ENCODE measurements at places on chromosomes 1 and 21. TPM values are rescaled to one million over a fixed set of nuclear protein-coding genes. Genes with fewer than 3 reads are reported as not detected.
A peak's percentile ranks its signal among the peaks of the same experiment; 100 is the strongest.

HTR6 gene
- 1.2 TPM for total RNA-seq

KIFAP3 gene
- total RNA-seq: 2.2 TPM

BRINP2 gene
- 0.34 TPM for total RNA-seq

LCE2B gene
- not detected for total RNA-seq

G0S2 gene
- 0.81 TPM for total RNA-seq

GNG4 gene
- 40.8 TPM for total RNA-seq

ZNF687 gene
- total RNA-seq: 56.8 TPM

FCRL2 gene
- total RNA-seq: not detected

COA7 gene
- 43.7 TPM for total RNA-seq

PRAMEF25 gene
- not detected for total RNA-seq

DNA sequence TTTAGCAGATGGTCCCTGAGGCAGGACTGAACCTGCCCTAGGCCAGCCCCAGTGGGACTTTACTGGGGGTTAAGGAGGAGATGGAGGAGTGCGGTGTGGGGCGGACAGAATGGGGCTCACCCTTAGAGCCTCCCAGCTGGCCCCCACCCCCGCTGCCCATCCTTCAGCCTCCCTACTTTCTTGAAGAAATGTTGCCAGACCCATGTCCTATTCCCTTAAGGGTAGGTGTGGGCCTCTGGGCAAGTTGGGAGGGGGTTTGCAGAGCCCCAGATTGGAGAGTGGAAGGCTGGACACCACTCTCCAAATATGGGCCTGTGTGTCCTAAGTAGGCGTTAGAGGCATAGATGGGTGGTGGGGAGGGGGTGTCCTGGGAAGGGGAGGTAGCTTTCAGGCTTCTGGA, 19.2 kb upstream of the EPS8L3 start:
- no peak for DNase-seq
- H3K4me3 ChIP-seq: no peak overlapping the region
- peaks cover 2% of the 10 kb centered on the region for H3K27me3 ChIP-seq
- no peak overlapping the region for H3K27ac ChIP-seq
- H3K36me3 ChIP-seq: peaks cover 11% of the 10 kb centered on the region

- H3K27me3 ChIP-seq: no peaks in the 10 kb centered on the region
- DNase-seq: no peak
- no peak overlapping the region for H3K27ac ChIP-seq
- H3K4me3 ChIP-seq: no peak overlapping the region
Observed at GRCh38 chr21:15943009-15943666, 213.4 kb downstream of the USP25 start.

GRCh38 chr1:38917337-38917736, 24.3 kb downstream of the RHBDL2 start:
- H3K27ac ChIP-seq: no peak overlapping the region
- no peak overlapping the region for H3K4me3 ChIP-seq
- H3K4me1 ChIP-seq: peaks cover 4% of the 10 kb centered on the region
- H3K27me3 ChIP-seq: no peaks in the 10 kb centered on the region
- no peak for DNase-seq
- H3K36me3 ChIP-seq: no peaks in the 10 kb centered on the region

DNA sequence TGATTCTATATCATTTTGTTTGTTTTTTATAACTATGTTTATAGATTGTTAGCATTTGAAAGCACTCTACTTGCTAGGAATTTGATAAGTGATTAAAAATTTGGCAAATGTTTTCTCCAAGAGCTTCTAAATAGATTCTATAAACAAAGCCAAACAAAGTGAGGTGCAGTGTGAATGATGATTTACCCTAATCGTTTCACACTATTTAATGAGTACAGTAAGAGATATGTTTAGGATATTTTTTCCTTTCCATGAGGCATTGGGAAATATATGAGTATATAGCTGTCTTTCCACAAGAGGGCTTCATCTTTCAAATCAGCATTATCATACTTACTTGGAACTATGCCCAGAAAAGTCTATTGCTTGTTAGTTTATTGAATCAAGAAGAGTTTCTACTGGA, 277.0 kb upstream of the BRINP3 start:
- DNase-seq: no peak
- no peaks in the 10 kb centered on the region for H3K4me1 ChIP-seq
- H3K36me3 ChIP-seq: no peaks in the 10 kb centered on the region

DNA sequence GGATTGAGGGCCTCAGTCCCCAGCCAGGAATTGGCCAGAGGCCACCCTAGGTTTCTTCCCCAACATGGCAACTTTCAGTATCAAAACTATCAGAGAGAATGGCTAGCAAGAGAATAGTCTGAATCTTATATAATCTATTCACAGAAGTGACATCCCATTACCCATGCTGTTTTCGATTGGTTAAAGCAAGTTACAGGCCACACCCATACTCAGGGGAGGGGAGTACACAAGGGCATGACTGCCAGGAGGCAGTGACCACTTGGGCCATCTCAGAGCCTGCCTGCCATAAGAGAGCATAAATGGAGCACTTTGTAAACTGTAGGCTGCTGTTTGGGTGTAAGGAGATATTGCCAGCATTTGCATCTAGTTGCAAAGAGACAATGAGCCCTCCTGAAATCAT, 65.4 kb downstream of the FAM163A start:
- no peaks in the 10 kb centered on the region for H3K36me3 ChIP-seq
- H3K4me1 ChIP-seq: no peaks in the 10 kb centered on the region
- H3K27me3 ChIP-seq: peaks cover 3% of the 10 kb centered on the region
- H3K27ac ChIP-seq: no peak overlapping the region

DNA sequence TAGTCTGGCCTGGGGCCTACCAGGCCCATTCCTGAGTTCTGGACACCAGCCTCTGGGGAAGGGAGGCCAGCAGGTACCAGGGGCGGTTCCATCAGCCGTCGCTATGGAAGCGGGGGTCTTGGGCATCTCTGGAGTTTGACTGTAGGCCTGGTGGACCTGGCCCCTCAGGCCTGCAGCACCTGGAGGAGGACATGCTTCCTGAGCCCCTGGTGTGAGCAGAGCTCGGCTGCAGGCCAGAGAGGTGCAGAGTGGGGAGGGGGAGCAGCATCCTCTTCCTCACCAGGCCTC, 7.8 kb downstream of the MYBPH start:
- no peak for DNase-seq
- no peak overlapping the region for H3K4me3 ChIP-seq
- H3K36me3 ChIP-seq: no peaks in the 10 kb centered on the region

DNA sequence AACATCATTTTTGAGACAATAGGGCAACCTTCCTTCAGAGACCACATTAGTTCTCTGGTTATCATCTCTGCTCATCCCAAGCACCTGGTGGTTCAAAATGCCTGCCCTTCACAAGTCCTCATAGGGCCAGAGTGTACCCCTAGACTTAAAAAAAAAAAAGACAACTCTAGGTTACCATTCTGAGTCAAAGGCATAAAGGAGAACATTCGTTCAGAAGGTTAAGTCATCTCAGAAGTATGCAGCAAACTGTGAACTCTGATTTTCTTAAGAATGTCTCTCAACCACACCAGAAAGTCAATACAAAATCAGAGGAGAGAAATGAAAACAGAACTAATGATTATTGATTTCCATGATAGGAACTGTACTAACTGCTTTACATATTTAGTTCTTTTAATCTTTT, 9.2 kb upstream of the BEND5 start:
- no peak overlapping the region for H3K4me3 ChIP-seq
- H3K27me3 ChIP-seq: peaks cover 8% of the 10 kb centered on the region
- H3K36me3 ChIP-seq: no peaks in the 10 kb centered on the region
- no peak for DNase-seq
- no peaks in the 10 kb centered on the region for H3K4me1 ChIP-seq

DNA sequence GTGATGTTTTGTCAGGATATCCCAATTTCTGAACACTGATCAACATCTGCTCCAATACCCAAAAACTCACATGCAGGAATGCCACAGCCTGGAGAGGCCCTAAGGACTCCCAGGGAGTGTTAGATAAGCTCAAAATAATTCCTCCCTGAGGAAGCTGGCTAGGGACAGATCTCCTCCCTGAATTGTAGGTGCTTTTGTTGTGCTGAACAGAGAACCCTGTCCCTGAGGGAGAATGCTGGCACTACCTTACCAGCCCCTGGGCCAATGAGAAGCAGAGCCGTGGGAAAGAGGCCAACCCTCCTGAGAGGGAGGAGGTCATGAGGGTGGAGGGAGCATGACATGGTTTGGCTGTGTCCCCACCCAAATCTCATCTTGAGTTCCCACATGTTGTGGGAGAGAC, 73.6 kb upstream of the PTGFRN start:
- peak overlapping the region; percentile 30 for H3K27ac ChIP-seq
- H3K27me3 ChIP-seq: no peaks in the 10 kb centered on the region
- H3K36me3 ChIP-seq: peaks cover 24% of the 10 kb centered on the region
- DNase-seq: no peak
- H3K4me3 ChIP-seq: no peak overlapping the region

GRCh38 chr1:31394584-31395193, 18.3 kb upstream of the SERINC2 start:
- peak overlapping the region; percentile 63 for H3K4me3 ChIP-seq
- DNase-seq: peak; percentile 96
- H3K27ac ChIP-seq: no peak overlapping the region
- no peaks in the 10 kb centered on the region for H3K36me3 ChIP-seq

- no peak overlapping the region for H3K4me3 ChIP-seq
- peaks cover 21% of the 10 kb centered on the region for H3K4me1 ChIP-seq
- peaks cover 9% of the 10 kb centered on the region for H3K36me3 ChIP-seq
- peak; percentile 61 for DNase-seq
- no peak overlapping the region for H3K27ac ChIP-seq
Observed at GRCh38 chr21:39854572-39854971, 12.7 kb upstream of the PCP4 start.

GRCh38 chr1:64505944-64506655, 36.2 kb downstream of the CACHD1 start:
- no peak for DNase-seq
- H3K36me3 ChIP-seq: no peaks in the 10 kb centered on the region
- peaks cover 51% of the 10 kb centered on the region for H3K27me3 ChIP-seq
- peak overlapping the region; percentile 78 for H3K4me3 ChIP-seq
- peak overlapping the region; percentile 71 for H3K27ac ChIP-seq

- peak; percentile 77 for DNase-seq
- peaks cover 15% of the 10 kb centered on the region for H3K27me3 ChIP-seq
- H3K36me3 ChIP-seq: no peaks in the 10 kb centered on the region
- peaks cover 12% of the 10 kb centered on the region for H3K4me1 ChIP-seq
- H3K4me3 ChIP-seq: no peak overlapping the region
Observed at GRCh38 chr1:41513383-41513735, 28.9 kb upstream of the EDN2 start.

DNA sequence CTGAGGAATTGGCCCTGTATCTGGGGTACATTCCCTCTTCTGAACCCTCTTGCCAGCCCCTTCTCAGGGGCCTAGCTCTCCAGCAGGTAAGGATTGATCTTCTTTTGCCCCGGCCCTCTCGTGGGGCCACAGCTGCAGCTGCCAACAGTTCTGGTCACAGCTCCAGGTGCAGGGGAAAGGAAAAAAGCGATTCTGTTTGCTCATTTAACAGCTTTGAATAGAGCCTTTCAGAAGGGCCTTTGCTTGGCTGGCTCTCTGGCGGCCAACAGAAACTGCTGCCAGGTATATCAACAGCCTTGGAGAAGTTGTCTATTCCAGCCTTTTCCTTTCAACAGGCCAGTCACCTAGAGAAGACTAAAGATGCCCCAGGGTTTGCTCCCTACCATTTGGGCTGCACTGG, 16.1 kb upstream of the FMOD start:
- H3K27ac ChIP-seq: no peak overlapping the region
- no peak overlapping the region for H3K4me3 ChIP-seq
- DNase-seq: no peak

- no peak for DNase-seq
- H3K36me3 ChIP-seq: no peaks in the 10 kb centered on the region
- no peaks in the 10 kb centered on the region for H3K27me3 ChIP-seq
- no peak overlapping the region for H3K4me3 ChIP-seq
- no peak overlapping the region for H3K27ac ChIP-seq
Observed at GRCh38 chr1:218182455-218182854, 102.6 kb upstream of the RRP15 start.

GRCh38 chr1:111621050-111621449, 1.5 kb downstream of the RAP1A start:
- peak overlapping the region; percentile 76 for H3K4me3 ChIP-seq
- no peaks in the 10 kb centered on the region for H3K27me3 ChIP-seq
- DNase-seq: no peak
- H3K27ac ChIP-seq: no peak overlapping the region

- H3K4me1 ChIP-seq: no peaks in the 10 kb centered on the region
- no peaks in the 10 kb centered on the region for H3K36me3 ChIP-seq
- no peak overlapping the region for H3K4me3 ChIP-seq
Observed at GRCh38 chr1:203915811-203916210, 54.4 kb downstream of the SNRPE start.

GRCh38 chr1:63987014-63987627, 213.3 kb downstream of the ROR1 start:
- H3K4me1 ChIP-seq: peaks cover 29% of the 10 kb centered on the region
- H3K27me3 ChIP-seq: no peaks in the 10 kb centered on the region
- peaks cover 17% of the 10 kb centered on the region for H3K36me3 ChIP-seq
- H3K27ac ChIP-seq: no peak overlapping the region
- H3K4me3 ChIP-seq: no peak overlapping the region
- DNase-seq: no peak

DNA sequence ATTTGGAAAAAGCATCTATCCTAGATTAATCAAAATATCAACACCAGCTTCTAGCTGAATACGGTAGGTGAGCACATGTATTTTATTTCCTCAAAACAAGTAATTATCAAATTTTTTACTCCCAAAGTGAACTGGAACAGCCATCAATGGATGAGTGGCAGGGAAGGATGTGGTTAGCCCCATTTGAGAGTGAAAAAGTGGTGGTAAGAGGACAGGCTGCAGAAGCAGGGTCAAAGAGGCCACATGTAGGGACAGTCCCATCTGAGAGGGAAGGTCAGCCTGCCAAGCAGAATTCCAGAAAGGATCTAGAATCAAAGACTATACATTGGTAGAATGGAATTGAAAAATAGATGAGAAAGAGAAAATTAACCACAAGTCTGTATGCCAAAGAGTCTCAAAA, 163.8 kb downstream of the SMYD3 start:
- H3K4me1 ChIP-seq: no peaks in the 10 kb centered on the region
- H3K36me3 ChIP-seq: no peaks in the 10 kb centered on the region
- no peaks in the 10 kb centered on the region for H3K27me3 ChIP-seq
- DNase-seq: no peak
- H3K4me3 ChIP-seq: no peak overlapping the region

DNA sequence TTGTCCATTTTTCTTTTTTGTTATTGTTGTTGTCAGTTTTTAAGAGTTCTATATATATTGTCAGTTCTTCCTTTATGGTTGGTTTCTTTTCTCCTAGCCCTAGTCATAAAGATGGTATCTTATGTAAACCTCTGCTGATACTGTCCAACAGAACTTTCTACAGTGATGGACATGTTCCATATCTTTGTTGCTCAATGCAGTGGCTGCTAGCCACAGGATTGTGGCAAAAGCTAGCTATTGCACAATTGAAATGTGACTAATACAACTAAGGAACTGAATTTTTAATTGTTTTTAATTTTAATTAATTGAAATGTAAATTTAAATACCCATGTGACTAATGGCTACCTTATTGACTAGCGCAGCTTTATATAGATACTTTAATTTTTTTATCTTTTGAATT, 411.8 kb upstream of the PTBP2 start:
- H3K4me1 ChIP-seq: no peaks in the 10 kb centered on the region
- H3K27ac ChIP-seq: no peak overlapping the region
- no peaks in the 10 kb centered on the region for H3K27me3 ChIP-seq
- H3K36me3 ChIP-seq: no peaks in the 10 kb centered on the region

All from WTC11 (cell line).